ENCODE measurements at places on chromosomes 4 and X. TPM values are rescaled to one million over a fixed set of nuclear protein-coding genes. Genes with fewer than 3 reads are reported as not detected.
A peak's percentile ranks its signal among the peaks of the same experiment; 100 is the strongest.

WNK3 gene
- not detected for polyA plus RNA-seq

- DNase-seq = no peak
These were observed 25.8 kb downstream of the PPP3CA start for GRCh38 chr4:101321481-101322042.

DNA sequence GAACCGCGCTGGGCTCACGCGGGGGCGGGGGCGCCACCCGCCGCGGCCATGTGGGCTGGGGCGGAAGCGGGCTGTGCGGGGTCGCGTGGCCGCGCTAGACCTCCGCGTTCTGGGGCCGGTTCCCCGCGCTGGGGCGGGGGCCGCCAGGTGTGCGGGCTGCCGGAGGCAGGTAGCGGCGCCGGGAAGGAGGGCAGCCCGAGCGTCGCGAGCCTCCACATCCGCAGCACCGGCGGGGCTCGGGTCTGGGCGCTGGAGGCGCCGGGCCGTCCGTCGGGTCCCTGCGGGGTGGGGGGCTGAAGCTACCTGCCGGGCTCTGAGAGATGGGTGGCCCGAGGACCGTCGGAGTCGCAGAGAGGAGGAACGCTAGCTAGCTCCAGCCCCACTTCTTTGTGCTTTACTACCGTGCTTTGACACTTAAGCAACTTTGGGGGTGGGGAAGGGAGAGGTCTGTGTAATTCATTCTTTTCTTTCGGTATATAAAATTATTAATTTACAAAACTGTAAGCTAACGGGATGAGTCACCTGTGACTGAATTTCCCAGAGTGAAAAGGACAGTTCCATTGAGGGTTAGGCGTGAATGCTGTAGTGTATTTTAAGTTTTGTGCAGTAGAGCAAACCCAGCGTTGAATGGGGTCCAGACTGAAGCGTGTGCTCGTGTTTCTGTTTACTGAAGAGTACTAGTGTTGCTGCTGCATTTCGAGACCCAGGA lies 689 bp downstream of the METAP1 start:
- DNase-seq = peak; percentile 15

- DNase-seq = no peak
These were observed 126.9 kb upstream of the GUCY1A1 start for GRCh38 chr4:155539746-155540145.

- DNase-seq = no peak
These were observed 38.2 kb downstream of the TSPAN5 start for GRCh38 chr4:98620087-98620784.

DNA sequence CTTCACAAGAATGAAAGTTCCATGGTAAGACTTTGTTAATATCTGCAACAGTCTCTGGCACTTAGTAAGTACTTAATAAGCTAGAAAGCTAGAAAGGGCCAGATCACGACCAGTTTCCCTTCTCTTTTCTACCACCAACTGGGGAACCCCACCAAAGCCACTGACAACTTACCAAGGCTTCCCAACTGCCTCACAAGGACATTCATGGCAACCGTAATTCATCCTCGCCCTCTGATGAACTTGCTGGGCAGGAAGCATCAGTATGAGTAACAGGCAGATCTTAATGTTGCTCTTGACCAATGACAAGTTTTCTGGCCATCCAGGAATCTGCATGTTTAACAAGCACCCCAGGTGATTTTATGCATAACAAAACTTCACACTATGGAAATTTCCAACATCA lies 23.2 kb upstream of the ZCCHC13 start:
- DNase-seq = no peak

DNA sequence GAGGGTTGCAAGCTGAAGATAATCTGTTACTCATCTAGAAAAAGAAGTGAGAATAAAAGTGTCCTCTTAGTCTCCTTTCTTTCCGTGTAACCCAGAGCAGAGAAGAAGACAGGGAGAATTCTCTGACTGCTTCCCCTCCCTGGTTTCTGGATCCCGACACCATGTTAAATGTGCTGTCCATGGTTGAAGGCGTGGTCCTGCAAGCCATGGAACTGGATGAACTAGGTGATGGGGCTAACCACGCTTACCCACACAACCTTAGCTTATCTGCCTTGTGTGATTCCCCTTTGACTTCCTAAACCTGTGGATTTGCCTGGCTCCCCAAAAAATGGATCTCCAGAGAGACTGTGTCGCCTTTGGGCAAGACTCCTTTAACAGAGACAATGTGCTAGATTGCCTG lies 907.6 kb downstream of the FSTL5 start:
- no peak for DNase-seq

DNA sequence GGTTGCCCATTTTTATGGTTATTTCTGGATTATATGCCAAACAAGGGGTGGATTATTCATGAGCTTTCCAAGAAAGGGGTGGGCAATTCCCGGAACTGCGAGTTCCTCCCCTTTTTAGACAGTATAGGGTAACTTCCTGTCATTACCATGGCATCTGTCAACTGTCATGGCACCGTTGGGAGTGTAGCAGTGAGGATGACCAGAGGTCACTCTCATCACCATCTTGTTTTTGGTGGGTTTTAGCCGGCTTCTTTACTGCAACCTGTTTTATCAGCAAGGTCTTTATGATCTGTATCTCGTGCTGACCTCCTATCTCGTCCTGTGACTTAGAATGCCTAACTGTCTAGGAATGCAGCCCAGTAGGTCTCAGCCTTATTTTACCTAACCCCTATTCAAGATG lies 57.6 kb downstream of the SH3KBP1 start:
- DNase-seq = peak; percentile 56

DNA sequence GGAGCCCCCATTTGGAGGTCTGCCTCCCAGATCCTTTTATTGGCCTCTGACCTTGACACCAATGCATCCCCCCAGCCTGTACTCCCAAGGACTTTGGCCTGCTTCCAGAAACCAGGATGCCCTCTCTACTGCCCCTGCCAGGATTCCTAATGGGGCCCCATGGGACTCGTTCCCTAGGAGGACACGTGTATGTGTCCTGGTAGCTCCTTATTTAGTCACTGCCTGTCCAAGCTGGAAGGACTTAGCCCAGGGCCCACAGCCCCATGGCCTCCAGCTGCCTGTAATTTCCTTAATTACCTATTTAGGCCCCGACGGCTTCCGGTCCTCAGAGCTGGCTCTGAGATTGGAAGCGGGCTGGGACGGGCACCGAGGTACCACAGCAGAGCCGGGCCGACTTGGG lies 9.4 kb downstream of the ATP2B3 start:
- no peak for DNase-seq
